ENCODE measurements at places on chromosomes 7 and 10. TPM values are rescaled to one million over a fixed set of nuclear protein-coding genes. Genes with fewer than 3 reads are reported as not detected.

ACSM6 gene
- not detected for total RNA-seq

GHITM gene
- total RNA-seq: 222 TPM

PSD gene
- total RNA-seq: 14.1 TPM

SFRP5 gene
- total RNA-seq: not detected

TFR2 gene
- total RNA-seq: not detected

SPDYE2 gene
- not detected for total RNA-seq
